AG09319 (cell line): ENCODE measurements at places on chromosomes 12 and 14.

- DNase-seq: no peak
These were observed 113.1 kb upstream of the MYL2 start for GRCh38 chr12:111033281-111034082.

DNA sequence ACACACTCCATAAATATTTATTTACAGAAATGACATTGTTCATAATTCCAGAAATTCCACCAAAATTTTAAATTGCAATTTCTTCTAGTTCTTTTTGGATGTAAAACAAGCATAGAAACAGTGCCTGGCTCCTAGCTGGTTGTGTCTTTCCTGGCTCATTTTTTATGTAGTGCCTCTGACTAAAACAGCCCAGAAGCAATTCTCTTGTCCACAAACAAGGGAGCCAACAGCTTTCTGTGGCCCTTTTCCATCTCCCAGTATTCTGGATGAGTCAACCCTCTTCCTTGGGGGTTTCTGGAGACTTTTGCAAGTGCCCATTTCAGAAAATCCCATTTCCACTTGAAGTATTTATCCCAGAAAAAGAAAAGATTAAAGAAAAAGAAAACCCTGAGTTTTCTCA is 141.4 kb downstream of the PHLDA1 start:
- no peak for DNase-seq

DNA sequence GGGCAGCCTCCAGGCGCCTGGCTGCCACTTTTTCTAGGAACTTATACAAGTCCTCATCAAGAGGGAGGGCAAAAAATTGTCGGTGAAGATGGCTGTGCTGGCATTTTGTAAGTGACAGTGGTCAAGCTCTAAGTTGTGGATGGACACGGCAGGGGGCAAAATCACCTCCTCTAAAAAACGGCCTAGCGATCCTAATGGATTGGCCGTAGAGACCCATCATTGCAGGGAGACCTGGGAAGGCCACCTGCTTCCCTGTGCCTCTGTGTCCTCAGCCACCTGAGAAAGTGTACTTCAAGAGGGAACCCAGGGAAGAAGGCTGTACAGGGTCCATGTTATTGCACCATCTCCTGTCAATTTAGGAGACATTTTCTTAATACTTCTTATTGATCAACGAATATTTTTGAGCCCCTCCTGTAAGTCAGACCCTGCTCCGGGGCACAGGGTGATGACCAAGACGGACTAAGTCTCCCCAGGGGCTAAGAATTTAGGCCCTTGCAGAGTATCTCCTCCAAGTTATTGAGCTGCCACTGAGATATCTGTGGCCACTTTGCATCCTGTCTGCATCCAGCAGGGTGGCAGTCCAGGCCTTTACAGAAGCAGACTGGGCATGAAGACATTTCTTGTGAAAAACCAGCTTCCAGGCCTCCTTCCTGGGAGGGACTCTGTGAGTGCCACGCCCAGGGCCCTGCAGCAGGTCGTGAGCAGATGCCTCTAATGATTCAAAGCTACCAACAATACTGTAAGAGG is 40.5 kb downstream of the PSMA6 start:
- no peak for DNase-seq

- DNase-seq: no peak
These were observed 2.4 kb downstream of the GNG2 start for GRCh38 chr14:51862860-51863259.

- DNase-seq: no peak
These were observed 8.0 kb downstream of the SYNDIG1L start for GRCh38 chr14:74418031-74418430.

DNA sequence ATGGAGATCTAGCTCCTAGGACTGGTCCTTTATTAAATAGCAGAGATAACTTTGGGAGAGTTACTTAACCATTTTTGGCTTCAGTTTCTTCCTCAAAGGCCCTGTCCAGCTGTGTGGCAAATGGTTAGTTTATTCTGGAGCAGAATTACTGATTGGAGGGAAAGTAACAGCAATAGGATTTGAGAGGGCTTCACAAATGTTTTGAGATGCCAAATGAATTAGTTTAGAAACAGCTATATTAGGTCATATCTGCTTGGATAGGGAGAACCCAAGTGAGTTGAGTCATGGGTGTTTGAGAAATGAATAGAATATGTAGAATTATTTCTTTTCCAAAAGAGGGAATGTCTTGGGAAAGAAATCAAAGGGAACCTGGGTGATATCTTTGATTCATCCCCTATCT is 17.5 kb downstream of the RASSF3 start:
- peak; percentile 59 for DNase-seq
